ENCODE measurements at places on chromosomes 12 and 14.
A peak's percentile ranks its signal among the peaks of the same experiment; 100 is the strongest.

- DNase-seq, result no peak
These were observed 120.2 kb upstream of the RAP1B start for GRCh38 chr12:68490476-68490875.

- no peak for DNase-seq
These were observed 341.7 kb downstream of the TMEM121 start for GRCh38 chr14:105867961-105868599.

- DNase-seq, result no peak
These were observed 122.7 kb downstream of the KICS2 start for GRCh38 chr12:64099397-64099796.

GRCh38 chr12:97760601-97761000 lies 298.0 kb downstream of the RMST start:
- no peak for DNase-seq

DNA sequence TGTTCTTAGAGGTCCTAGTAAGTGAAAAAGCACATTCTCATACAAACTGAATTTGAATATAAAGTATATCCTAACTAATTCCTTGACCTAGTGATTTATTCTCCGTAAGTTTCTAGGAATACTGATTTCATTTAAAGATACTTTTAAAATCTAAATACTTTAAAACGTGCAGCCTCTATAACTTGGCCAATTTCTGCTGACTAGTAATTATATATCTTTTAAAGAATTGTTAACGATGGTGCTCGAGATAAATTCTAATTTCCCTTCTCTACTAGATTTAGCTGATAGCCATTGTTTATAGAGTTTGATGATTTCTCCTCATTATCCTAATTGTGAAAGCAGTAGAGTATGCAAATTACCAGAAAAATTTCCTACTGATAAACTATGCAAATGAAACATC lies 257.9 kb downstream of the ADAMTS20 start:
- DNase-seq, result no peak

DNA sequence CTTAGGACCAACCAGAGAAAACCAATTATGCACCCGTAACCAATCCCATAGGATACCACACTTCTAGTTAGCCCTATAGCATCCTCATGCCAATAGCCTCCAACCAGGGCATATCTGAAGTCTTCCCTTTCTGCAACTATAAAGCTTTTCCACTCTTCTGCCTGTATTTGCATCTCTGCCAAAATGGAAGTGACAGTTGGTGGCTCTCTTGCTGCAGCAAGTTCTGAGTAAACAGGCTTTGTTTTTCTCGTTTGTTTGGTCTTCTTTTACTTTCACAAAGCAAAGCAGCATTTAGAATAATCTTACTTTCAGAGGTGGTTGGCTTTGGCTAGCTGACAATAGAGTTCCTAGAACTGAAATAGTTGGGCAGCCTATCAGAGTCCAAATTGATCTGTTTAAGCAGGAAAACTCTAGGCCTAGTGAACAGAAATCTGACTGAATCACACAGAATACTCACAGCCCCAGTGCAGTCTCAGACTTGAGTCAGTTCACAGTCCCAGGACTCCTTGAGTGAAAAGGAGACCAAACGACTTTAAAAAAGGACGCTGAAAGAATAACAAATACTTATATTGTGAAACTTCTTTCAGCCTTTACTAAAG lies 1029.7 kb upstream of the LRFN5 start:
- no peak for DNase-seq

GRCh38 chr12:12562016-12562483 lies 613 bp downstream of the DUSP16 start:
- DNase-seq, result peak; percentile 22

DNA sequence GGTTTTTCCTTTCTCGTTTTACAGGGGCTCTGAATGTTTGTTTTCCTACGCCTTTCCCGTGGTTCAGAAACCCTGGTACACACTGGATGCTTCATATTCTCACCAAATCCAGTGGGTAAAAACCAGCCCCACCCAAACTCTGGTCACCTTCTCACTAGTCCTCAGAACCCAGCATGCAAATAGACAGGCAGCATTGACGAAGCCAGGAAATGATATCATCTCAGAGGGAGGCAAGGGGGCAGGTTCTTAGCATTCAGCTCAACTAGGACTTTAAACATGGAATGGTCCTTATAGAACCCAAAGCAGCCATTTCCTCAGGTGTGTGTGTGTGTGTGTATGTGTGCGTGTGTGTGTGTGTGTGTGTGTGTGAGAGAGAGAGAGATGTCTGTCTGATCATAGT lies 142.0 kb downstream of the KCNK10 start:
- DNase-seq, result no peak

GRCh38 chr12:61355105-61355504 lies 905.1 kb upstream of the USP15 start:
- DNase-seq, result no peak

Data from progenitor cell of endocrine pancreas (in vitro differentiated cells).